ENCODE measurements at places on chromosomes 16 and 17.

- peak; percentile 51 for DNase-seq
These were observed 10.4 kb downstream of the CHAD start for GRCh38 chr17:50458270-50458669.

DNA sequence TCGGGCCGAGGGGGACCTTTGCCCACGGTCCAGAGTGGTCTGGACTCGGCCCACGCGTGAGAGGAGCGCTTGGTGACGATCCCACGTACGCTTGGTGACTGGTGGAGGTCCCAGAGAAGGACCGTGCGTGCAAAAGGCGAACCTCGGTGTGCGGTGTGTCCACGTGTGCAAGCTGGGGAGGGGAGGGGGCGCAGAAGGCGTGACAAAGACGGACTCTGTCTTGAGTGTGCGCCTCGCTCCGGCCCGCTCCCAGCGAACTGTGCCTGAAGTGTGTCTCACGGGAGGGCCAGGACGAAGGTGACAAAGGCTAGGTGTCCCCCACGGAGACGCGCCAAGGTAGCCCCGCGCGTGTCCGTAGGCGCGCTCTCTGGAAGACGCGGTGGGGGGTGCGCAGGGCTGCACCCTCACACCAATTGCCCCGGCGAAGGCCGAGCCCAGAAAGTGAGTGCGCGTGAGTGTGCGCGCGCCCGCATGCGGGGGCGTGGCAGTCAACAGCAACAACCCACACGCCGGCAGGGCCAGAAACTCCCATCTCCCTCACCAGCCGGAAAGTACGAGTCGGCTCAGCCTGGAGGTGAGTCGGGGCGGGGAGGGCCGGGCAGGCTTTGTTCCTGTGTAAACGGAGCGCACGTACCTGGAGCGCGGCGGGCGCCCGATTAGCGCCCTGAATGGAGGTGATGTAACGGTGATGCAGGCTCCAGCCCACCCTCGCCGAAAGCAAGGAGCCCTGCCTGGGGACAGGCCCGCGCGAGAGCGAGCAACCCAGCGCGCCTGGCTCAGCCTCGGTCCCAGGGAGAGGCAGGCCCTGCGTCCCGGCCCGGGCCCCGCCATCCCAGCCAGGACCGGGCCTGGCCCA lies at the start of gene GPRC5C:
Gene GPRC5C (plus strand): TSS at position 521 of the 856 bp plus-strand sequence. CDS start 7,689 bp downstream, outside the sequence.
- DNase-seq: peak; percentile 83

GRCh38 chr17:74157366-74157765 lies 46.1 kb upstream of the RPL38 start:
- DNase-seq: no peak

- DNase-seq: no peak
These were observed 7.1 kb upstream of the CNP start for GRCh38 chr17:41959336-41960095.

DNA sequence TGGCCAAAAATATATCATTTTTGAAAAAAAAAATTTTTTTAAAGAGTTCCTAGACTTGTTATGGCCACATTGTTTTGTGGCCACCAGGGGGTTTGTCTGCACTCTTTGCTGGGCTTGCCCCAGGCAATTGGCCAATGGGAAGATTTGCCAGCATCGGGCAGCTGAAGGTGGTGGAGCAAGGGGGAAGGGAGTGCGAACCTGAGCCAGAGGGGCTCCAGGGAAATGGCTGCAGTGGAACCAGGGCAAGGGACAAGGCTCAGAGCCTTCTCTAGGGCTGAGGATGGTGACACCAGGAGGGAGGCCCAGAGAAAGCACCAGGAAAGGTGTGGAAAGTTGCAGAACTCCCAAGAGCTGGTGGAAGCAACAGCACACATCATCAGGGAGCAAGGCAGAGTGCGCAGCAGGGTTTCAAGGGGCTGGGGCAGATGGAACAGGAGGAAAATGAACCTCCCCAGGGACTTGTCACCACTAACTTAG lies 15.5 kb upstream of the CMIP start:
- peak; percentile 41 for DNase-seq

DNA sequence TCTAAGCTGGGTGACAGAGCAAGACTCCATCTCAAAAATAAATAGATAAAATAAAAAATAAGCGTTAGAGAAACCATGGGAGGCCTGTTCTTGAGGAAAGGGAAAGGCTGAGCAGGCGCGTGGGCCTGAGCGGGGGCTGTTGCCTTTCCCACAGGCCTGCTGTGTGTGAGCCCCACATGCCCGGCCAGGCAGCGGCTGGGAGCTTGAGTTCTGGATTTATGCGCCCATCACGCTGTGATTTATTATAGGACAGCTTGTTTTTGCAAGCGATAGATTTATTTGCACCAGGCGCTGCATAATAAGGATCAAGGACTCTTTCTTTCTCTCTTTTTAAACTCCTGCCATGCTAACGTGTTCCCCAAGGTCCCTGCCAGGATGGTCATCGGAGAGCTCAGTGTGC lies 14.8 kb upstream of the WFDC1 start:
- DNase-seq: no peak

GRCh38 chr17:1861391-1862010 lies 31.7 kb downstream of the RPA1 start:
- DNase-seq: no peak

- no peak for DNase-seq
These were observed 7.3 kb upstream of the METRNL start for GRCh38 chr17:83071966-83072562.

- DNase-seq: no peak
These were observed 17.1 kb upstream of the CBFA2T3 start for GRCh38 chr16:88993946-88994600.

DNA sequence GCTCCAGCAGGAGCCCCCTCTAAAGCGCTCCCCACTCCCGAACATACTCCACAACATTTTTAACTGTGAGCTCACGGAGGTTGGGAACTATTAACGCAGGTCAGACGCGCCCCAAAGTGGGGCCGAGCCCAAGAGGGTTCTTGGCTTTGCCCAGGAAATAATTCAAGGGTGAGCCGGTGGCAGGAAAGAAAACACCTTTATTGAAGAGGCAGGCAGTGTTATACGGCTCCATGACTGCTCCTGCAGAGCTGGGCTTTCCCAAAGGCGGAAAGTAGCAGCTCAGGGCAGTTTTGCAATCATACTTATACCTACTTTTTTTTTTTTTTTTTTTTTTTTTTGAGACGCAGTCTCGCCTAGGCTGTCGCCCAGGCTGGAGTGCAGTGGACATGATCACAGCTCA lies 6.2 kb downstream of the ADCY9 start:
- no peak for DNase-seq

DNA sequence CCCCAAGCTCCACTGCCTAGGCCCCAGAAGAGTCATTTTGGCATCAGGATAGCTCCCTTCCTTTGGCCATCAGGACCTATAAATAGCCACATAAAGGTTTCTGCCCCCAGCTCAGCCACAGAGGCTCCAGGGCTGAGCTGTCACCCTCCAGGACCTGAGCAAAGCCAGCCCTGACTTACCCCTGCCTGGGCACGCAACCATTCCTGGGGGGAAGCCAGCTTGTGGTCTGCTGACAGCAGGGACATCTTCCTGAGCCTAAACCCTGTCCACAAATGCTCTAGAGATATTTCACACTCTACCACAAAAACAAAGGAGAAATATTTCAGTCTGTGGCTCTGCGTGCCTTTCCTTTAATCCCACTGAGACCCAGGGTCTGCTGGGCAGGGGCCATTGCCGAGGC lies 123.7 kb upstream of the CCL2 start:
- DNase-seq: no peak

- no peak for DNase-seq
These were observed 6.6 kb downstream of the PLEKHH3 start for GRCh38 chr17:42669977-42670788.

DNA sequence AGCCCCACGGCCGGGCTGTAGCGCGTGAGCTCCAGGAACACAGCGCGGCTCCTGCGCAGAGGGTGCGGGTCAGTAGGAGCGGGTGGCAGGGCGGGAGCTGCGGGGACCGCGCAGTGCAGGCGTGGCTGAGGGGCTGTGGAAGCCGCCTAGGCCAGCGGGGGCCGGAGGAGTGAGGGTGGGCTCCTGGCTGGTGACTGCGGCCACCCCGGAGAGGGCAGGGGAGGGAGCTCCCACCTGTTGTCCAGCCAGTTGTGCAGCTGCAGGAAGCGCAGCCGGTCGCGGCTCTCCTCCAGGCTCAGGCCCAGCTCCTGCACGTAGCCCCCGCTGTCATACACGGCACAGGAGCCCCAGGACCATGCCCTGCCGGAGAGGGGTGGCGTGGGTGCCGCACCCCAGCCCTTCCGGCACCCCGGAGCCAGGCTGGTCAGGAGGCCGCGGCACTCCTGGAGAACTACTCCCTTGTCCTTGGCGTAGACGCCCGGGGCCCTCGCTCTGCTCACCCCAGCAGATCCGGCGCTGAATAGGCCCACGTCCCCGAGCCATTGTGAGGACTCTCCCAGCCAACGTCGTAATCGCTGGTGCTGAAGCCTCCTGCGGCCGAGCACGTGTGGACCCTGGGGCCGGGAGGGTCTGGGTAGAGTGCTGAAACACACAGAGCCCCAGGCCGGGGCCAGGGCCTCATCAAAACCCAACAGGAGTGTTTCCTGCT lies 43.9 kb downstream of the TSC2 start:
- no peak for DNase-seq

DNA sequence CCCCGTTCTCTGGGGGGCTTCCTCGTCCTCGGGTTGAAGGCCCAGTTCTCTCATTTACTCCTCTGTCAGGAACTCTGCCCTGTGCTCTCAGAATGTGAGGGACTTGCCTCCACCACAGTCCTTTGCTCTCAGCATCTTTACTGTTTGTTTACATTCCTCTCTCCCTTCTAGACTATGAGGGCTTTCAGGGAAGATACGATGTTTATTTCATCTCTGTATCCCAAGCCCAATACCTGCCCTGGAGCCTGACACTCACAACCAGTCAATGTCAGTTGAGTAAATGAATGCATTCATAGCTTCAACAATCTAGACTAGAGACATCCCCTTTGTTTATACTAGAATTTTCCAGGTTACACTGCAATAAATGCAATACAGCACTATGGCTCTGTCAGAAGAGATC lies 409.6 kb upstream of the CDH11 start:
- DNase-seq: no peak

DNA sequence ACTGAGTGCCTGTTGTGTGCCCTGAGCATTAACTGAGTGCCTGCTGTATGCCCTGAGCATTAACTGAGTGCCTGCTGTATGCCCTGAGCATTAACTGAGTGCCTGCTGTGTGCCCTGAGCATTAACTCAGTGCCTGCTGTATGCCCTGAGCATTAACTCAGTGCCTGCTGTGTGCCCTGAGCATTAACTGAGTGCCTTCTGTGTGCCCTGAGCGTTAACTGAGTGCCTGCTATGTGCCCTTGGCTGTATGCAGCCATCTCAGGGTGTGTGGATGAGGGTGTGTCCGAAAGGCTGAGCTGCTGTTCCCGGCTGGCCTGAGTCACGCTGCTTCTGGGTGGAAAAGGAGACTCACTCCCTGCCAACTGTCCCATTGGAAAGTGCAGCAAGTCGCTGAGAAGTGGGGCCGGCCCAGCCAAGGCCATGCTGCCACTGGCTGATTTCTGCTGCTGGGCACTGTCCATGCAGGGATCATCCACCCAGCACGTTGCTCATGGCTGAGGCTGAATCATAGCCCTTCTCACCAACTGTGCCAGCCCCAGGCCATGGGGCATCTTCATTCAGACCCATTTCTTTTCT lies 113.8 kb downstream of the OR1D5 start:
- peak; percentile 77 for DNase-seq

- no peak for DNase-seq
These were observed 3.7 kb upstream of the NPIPB15 start for GRCh38 chr16:74372369-74372768.

GRCh38 chr16:67019171-67019570 lies 9.8 kb upstream of the CBFB start:
- no peak for DNase-seq

DNA sequence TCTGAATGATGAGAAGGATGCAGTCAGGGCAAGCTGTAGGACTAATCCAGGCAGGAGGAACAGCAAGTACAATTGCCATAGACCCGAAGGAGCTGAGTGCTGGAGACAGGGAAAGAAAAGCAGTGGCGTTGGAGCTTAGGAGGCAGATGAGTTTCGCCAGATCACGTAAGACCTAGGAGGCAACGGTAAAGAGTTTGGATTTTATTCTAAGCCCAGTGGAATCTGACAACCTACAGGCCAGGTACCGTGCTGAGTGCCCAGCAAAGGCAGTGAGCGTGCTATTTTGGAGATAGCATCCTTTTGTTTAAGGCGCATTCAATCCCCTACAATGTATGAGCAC lies 1.2 kb downstream of the USP43 start:
- DNase-seq: no peak

DNA sequence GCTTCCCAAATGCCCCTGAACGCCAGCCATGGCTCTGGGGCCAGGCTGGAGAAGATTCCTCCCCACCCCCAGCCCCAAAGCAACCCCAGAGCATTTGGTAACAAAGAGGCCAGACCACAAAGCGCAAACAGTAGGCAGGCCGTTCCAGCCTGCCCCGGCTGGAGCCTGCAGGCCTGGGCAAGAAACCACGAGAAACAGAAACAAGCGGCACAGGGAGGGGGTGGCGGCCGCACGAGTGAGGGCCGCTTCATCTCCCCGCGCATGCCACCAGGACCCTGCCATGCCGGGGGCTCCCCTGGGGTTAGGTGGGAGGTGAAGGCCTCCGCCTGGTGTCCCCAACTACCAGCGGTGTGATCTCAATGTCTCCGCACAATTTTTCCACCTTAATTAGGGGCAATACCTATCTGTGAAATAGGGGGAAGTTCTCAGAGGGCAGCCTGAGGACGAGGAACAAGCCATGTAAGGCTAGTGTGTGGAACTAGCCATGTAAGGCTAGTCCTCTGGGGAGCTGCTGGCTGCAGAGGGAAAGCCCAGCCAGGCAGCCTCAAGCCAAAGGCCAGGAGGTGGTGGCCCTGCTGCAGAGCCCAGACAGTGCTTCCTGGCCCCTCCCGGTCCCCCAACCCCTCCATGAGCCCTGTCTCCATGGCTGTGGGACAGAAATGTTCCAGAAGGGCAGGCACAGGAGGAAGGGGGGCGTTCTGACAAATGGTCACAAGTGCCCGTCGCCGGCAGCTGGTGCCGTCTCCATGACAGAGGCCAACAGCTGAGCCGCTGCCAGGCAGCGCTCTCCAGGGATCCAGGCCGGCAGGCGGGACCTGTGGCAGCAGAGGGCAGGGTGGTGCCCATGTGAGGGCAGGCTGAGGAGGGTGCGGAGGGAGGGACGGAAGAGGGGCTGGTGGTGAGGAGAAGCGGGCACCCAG lies 14.5 kb upstream of the MTSS2 start:
- peak; percentile 89 for DNase-seq

GRCh38 chr17:20095336-20096080 lies 86.3 kb downstream of the SPECC1 start:
- DNase-seq: peak; percentile 17
